ENCODE measurements at places on chromosomes 12 and 14.

DNA sequence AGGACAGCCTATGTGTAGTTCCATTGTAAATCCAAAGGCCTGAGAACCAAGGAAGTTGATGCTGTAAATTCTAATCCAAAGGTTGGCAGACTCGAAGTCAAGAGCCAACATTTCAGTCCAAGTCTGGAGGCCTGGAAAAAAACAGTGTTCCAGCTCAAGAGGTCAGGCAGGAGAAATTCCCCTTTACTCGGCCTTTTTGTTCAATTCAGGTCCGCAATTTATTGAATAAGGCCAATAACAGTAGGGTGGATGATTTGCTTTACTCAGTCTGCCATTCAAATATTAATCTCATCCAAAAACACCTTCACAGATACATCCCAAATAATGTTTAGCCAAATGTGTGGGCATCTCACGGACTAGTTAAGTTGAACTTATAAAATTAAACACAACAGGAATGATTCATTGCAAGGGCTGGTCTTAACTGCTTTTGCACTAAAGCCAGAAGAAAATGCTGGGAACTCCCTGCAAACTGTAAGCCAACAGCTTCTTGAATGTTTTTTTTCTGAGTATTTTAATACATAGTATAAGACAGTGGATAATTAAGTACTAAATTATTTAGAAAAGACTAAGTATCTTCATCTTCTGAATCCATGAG lies 197.4 kb upstream of the GARIN6 start:
- no peak for DNase-seq

DNA sequence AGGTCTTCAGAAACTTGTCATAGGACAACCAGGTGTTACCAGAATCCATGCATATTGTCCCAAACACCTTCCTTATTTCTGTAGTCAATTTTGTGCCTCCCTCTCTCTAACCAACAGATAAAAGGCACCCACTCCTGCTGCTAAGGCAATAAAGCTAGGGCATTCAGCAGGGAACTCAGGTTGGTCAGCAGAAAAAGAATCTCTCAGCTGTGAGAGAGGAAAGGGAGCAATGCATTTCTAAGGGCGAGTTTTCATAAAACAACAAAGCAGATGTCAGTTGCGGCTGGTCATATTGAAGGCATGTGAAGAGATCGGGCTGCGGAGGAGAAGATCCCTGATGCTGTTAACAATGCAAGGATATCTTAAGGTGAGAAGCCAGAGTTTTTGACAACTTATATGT lies 7.4 kb upstream of the POU6F1 start:
- no peak for DNase-seq

DNA sequence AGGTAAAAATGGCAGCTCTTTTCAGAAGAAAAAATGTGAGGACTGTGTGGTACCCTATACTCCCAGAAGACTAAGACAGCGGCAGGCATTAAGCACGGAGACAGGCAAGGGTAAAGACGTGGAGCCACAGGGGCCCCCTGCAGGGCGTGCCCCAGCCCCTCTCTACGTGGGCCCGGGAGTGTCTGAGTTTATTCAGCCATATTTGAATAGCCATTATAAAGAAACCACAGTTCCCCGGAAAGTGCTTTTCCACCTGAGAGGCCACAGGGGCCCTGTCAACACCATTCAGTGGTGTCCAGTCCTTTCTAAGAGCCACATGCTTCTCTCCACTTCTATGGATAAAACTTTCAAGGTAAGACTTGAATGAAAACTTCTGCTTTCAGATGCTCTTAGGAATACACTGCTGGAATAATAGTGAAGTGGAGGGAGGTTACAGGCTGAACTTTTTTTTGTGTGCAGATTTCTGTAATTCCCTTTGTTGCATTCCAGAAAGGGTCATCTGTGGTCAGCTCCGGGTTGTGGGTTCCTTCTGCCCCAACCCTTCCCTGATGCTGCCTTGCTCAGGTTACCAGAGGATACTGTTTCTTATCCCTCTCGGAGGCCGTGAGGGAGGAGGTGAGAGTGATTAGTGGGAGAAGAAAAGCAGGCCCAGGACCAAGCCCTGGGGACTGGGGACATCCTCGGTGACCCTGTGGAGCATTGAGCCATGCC lies 58.4 kb downstream of the SLC25A47 start:
- DNase-seq, result no peak

GRCh38 chr14:94769391-94770250 lies at the start of gene GSC:
Gene GSC (minus strand): TSS chr14:94770113. CDS start chr14:94770015, 98 bp downstream.
- DNase-seq, result peak; percentile 73

DNA sequence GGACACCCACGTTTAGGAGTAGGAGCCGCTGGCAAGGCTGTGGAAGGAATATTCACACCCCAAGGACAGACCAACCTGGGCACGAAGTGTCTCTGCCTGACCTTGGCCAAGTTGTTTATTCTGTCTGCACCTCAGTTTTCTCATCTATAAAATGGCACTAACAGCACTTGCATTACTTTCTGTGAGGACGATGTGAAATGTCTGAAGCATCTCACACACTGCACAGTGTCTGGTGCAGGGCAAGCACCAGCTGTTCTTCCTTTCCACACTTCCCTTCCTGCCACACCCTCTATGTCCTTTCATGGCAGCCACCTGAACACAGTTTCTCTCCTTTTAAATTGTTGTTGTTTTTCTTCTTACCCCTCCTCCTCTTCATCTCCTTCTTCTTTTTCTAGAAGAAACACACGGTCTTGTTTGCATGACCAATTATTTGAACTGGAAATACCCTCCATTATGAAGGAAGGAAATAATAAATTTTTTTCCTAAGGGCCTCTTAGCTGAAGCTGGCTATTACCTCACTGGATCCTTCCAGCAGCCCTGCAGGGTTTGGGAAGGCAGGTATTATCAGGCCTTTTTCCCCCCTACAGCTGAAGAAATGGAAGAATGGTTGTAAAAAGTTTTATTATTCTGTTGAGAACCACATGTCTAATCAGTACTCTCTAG lies 42.9 kb upstream of the ATP23 start:
- no peak for DNase-seq

DNA sequence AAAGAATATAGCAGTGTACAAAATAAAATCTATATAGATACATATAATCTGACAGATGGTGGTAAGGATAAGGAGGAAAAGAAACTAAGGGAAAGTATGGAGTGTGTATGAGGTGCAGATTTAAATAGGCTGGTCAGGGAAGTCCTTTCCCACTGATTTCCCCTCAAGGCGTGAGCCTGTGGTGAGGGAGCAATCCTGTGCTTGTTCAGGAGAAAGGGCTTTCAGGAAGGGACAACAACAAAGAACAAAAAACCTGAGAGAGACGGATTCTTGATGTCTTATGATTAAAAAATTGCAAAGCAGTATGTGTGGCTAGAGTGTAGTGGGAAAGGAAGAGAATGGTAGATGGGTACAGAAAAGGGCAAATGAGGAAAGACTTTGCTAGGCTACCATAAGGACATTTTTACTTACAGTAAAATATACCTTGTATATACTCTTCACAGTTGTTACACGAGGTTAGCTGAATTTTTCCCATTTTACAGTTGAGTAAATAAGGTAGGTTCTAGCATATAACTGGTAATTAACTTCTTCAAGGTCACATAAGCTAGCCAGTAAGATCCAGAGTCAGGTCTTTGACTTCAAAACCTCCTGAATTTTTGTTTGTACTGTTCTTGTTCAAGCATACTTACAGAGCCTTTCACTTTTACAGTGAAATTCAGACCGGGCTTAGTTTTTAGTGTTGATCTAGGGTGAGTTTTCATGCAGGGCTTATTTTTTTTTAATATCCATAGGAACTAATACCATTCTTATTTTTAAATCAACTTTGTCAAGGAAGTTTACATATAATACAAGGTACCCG lies 15.6 kb downstream of the CNOT2 start:
- DNase-seq, result no peak

- DNase-seq, result no peak
Observed at GRCh38 chr14:24851837-24852236, 198.1 kb downstream of the STXBP6 start.

DNA sequence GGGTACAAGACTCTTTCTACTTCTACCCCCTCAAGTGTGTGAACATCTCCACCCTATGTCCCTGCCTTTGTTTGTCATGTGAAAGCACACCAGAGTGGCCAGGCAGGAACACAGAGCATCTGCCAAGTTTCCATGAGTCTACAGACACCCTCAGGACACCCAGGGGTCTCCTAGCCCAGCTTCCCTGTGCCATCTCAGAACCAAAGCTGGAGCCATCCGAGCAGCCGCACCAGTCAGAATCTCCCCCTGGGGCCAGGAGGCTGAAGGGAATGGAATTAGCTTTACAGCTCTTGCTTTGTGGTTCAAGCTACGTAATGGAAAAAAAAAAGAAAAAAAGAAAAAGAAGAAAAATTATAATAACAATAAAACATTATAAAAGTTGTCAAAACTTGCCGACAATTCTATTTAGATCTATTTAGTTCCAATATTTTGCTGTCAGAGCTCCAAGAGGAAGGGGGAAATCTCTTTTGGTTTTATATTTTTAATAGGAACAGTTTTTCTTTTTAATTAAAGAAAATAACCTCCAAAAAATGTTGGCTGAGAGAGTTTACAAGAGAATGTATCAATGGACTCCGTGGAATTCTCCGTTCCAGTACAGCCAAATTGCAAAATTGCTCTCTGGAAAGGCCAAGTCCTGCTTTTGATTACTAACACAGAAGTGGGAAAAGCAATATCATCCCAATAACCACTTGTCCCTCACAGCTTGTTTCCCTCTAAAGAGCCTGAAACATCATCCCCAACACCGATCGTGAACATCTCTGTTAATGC lies 37.1 kb downstream of the TBX5 start:
- DNase-seq, result no peak

All from HTR-8/SVneo (cell line).